ENCODE measurements at places on chromosomes 5 and 9. TPM values are rescaled to one million over a fixed set of nuclear protein-coding genes. Genes with fewer than 3 reads are reported as not detected.

SPATA31A5 gene
- total RNA-seq, result not detected

CEMIP2 gene
- total RNA-seq, result 125 TPM

SLC45A2 gene
- not detected for total RNA-seq

MOB3B gene
- 0.98 TPM for total RNA-seq

MLANA gene
- not detected for total RNA-seq

MPDZ gene
- total RNA-seq, result 17.1 TPM

GLRA1 gene
- total RNA-seq, result not detected

RNF183 gene
- not detected for total RNA-seq

FAM78A gene
- 1.1 TPM for total RNA-seq

VCAN gene
- total RNA-seq, result 284 TPM

SLC36A2 gene
- not detected for total RNA-seq

All from mesangial cell (primary cell).